ENCODE measurements at places on chromosomes 1 and 21.

DNA sequence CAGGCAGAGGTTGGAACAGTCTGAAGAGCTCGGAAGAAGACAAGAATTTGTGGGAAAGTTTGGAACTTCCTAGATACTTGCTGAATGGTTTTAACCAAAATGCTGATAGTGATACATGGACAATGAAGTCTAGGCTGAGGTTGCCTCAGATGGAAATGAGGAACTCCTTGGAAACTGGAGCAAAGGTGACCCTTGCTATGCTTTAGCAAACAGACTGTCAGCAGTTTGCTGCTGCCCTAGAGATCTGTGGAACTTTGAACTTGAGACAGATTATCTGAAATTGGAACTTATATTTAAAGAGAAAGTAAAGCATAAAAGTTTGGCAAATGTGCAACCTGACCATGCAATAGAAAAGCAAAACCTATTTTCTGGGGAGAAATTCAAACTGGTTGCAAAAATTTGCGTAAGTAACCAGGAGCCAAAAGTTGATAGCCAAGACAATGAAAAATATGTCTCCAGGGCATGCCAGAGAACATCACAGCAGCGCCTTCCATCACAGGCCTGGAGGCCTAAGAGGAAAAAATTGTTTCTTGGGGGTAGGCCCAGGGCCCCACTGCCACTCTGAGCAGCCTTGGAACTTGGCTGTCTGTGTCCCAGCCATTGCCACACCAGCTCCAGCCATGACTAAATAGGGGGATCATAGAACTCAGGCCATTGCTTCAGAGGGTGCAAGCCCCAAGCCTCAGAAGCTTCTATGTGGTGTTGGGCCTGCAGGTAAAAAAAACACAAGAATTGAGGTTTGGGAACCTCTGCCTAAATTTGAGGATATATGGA lies 675.3 kb downstream of the LTN1 start:
- no peak for DNase-seq

GRCh38 chr1:114517348-114517747 lies 6.3 kb upstream of the TRIM33 start:
- DNase-seq = no peak

DNA sequence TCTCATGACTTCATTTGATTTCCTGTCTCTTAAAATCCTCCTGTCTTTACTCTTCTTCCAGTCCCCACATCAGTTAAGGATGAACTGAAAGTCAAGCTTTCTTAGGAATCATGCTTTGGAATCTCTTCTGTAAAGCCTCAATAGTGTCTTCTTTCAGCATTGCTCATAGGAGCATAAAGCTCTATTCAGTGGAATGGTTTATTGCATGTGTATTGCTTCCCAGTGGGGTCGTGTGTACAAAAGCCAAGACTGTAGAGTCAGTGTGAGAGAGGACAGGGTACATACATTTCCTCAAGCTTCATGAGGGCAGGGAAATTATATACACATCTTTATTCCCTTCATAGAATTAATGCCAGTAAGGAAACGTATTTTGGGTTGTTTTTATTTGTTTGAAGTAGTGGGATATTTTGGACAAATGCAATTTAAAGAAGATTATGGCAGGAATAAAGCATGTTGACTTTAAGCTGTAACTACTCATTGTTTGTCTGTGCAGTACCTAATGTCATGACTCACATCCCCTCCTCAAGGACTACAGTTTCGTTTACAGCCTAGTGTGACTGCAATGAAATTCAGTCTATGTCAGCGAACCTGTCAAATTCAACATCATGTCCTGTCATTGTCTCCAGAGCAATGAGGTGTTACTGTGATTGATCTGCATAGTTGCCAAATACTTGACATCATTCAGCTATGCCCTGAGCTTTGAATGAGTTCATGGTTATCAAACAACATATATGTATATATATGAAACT lies 2164.2 kb downstream of the NCAM2 start:
- no peak for DNase-seq

- DNase-seq = peak; percentile 90
These were observed 23.6 kb downstream of the ATP2B4 start for GRCh38 chr1:203649999-203650836.

GRCh38 chr1:24199291-24199900 lies 12.3 kb upstream of the IFNLR1 start:
- peak; percentile 77 for DNase-seq

DNA sequence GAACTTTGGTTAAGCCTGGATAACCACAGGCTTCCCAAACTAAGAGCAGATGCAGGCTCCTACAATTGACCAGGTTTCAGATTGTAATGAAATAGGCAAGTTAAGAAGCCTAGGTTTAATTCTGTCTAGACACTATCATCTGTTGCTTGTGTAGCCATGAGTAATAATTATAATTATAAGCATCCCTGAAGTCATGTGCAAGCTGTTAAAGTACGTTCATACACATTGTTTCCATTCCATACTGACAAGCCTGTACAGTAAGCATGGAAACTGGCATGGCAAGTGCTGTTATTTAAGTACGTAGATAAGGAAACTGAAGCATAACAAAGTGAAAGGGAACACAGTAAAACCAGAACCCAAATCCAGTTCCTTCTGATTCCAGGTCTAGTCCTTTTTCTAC lies 557.2 kb upstream of the BEND5 start:
- no peak for DNase-seq

Data from glutamatergic neuron (in vitro differentiated cells).